Stimulated activated CD8-positive, alpha-beta memory T cell treated with anti-CD3 and anti-CD28 coated beads, Interleukin-15, amount 100 ng/mL, for 48 hours (primary cell): ENCODE measurements at places on chromosomes 11 and 22.

GRCh38 chr22:38032681-38033521 lies 24.3 kb upstream of the PICK1 start:
- no peak for DNase-seq

- no peak for DNase-seq
Observed at GRCh38 chr11:67468456-67468758, 644 bp downstream of the TMEM134 start.

GRCh38 chr22:43013355-43014315 lies 1.3 kb downstream of the PACSIN2 start:
- DNase-seq = no peak

- DNase-seq = no peak
Observed at GRCh38 chr11:36044636-36045035, 100.8 kb downstream of the LDLRAD3 start.
